Muscle of leg (tissue), 16 donors: ENCODE measurements at places on chromosomes 4 and X. TPM values are rescaled to one million over a fixed set of nuclear protein-coding genes. Genes with fewer than 3 reads are reported as not detected.

TCEAL5 gene
- polyA plus RNA-seq: 6.1 TPM

RXFP1 gene
- 0.11 TPM for polyA plus RNA-seq

SOWAHB gene
- polyA plus RNA-seq: 0.13 TPM

FAM199X gene
- 11.2 TPM for polyA plus RNA-seq

REPS2 gene
- 6.5 TPM for polyA plus RNA-seq
